ENCODE measurements at places on chromosomes 1 and 21.

DNA sequence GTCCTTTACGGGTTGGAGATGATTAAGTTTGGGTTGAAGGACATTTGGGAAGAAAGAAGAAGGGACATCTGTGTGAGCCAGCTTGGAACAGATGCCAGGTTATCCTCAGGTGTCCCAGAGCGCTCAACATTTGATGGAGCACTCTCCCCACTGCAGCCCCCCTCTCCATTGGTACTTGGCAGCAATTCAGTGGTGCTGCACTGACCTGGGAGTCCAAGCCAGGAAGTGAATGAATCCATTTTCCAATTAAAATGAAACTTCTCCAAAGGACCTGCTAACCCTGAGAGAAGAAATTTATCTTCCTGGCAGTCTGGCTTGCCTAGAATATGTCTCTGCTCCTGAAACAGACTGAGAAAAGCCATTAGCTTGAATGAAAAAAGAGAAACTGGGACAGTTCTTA is 67.1 kb downstream of the FGGY start:
- no peak for DNase-seq

GRCh38 chr21:25999921-26000582 is 170.5 kb downstream of the APP start:
- no peak for DNase-seq

DNA sequence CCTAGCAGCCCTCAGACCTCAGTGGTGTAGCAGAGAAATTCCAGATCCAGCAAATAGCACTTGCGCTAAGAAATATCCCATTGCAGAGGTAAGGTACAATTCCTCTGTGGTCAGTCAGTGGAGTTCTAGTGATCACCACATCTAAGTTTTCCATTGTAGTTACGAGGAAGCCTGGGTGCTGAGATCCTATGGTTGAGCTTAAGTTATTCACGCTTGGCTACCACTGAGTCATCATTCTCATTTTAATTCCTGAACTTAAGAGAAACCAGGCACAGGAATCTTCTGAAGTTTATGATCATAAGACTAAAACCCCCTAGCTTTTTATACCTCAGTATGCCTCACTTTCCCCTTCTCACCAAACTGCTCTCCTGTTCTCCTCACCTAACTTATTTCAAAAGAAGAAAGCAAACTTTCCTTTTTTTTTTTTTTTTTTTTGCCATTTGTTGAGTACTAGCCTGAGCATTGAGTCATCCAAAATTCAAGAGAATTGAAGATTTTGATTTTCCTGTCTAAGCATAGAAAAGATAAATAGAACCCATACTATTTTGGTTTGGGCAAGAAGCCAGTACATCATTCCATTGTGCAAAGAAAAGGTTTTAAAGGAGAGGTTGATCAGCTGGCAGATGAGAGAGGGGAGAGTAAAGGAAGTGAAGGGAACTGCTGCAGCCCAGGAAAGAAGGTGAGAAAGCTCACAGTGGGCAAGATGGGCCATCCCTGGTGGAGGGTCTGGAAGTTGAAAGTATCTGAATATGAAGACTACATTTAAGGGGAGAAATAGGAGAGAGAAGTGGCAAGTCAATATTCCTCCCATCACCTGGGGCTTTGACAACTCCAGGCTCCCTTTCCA is 39.9 kb downstream of the SERBP1 start:
- DNase-seq, result no peak

DNA sequence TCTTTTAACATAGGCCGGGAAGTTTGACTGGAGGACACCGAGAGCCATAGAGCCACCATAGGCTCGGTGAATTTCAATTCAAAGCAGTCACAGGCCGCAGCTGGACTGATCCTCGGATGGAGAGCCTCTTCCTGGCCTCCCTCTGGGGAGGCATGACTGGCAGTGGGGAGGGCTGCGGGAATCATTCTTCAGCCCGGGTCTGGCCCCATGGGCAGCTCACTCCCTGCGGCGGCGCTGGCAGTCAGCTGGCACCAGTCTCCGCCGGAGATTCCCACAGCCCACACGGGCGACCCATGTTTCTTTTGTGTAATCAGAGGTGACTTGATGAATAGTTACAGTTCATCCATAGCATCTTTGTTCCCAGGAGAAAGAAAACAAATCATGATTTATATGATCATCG is 10.6 kb downstream of the ESPN start:
- no peak for DNase-seq

DNA sequence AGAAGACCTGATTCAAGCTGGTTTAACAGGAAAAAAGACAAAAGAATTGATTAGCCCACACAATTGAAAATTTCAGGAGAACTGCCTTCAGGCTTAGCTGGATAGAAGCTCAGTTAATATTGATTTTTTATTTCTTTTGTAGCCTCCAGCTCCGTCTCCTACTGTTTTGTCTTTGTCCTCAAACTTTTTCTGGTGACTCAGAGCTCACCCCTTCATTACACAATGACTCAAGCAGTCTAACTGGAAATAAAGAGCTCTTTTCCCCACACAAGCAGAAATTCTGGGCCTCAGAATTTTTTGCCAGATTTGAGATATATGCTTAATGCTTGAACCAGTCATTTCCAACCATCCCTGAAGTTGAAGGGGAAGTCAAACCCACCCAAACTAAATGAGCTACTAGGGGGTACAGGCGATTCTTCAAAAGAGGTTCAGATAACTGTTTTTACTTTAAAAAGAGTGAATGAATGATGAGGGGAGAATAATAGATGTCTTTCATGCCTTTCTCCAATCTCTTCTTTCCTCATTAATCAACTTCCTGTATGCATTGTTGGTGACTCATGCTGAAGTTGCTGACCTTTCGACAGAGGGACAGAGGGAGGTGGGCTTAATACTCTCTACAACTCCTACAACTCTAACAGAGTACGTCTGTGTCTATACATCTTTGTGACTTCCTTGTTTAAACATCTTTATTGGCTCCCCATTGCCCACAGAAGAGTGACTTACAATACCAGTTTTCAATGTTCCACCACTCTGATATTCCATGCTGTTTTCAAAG is 6.2 kb upstream of the ACP6 start:
- no peak for DNase-seq

GRCh38 chr1:152486400-152487006 is 24.1 kb upstream of the LCE5A start:
- DNase-seq, result no peak

GRCh38 chr1:240823357-240823756 is 211.4 kb upstream of the GREM2 start:
- no peak for DNase-seq

- no peak for DNase-seq
Observed at GRCh38 chr1:156911577-156912298, 8.7 kb upstream of the LRRC71 start.

- peak; percentile 71 for DNase-seq
Observed at GRCh38 chr1:1250786-1251284, 4.3 kb upstream of the C1QTNF12 start.

GRCh38 chr1:14413819-14414490 is 184.5 kb upstream of the KAZN start:
- no peak for DNase-seq

DNA sequence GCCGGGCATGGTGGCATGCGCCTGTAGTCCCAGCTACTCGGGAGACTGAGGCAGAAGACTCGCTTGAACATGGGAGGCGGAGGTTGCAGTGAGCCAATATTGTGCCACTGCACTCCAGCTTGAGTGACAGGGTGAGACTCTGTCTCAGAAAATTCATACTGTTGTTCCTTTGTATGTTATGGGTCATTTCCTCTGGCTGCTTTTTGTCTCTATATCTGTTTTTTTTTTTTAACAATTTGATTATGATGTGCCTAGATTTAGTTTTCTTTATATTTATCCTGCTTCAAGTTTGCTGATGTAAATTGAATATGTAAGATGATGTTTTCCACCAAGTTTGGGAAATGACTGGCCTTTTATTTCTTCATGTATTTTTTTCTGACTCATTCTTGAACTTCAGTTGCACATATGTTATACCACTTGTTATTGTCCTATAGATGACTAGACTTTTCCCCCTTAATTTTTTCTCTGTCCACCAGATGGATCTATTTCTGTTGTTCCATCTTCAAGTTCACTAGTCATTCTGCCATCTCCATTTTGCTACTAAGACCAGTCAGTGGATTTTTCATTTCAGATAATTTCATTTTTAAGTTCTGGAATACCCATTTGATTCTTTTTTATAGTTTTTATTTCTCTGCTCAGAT is 173.5 kb downstream of the GALNT2 start:
- DNase-seq, result no peak

DNA sequence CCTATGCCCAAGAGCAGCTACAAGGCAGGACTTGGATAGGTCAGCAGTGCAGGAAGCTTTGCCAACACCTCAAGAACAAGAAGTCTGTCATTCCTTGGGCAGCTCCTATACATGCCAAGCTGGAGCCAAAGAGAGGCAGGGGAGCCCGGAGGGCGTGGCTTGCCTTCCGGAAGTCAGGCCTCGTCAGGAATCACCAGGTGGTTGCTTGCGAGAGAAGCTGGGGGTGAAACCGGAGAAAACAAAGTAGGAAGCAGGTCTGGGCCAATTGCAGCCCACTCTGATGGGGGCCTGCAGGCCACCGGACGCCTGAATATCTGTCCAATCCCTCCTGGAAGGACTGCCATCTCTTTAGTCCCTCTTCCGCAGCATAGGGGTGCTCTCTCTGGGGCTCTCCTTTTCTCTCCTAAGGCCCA is 794 bp upstream of the FAM76A start:
- DNase-seq, result no peak

- DNase-seq, result no peak
Observed at GRCh38 chr1:55230659-55231058, 15.5 kb upstream of the USP24 start.

DNA sequence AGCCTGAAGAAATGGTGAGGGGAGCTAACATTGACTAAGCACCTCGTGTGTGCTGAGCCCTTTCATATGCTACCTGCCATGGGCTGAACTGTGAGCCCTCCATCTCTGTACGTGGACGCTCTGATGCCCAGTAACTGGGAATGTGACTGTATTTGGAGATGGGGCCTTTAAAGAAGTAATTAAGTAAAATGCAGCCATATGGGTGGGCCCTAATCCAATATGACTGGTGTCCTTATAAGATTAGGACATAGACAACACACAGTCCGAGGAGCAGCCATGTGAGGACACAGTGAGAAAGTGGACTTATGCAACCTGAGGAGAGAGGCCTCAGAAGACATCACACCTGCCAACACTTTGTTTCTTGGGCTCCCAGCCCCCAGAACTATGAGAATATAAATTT is 92.7 kb upstream of the ATP1B1 start:
- no peak for DNase-seq

DNA sequence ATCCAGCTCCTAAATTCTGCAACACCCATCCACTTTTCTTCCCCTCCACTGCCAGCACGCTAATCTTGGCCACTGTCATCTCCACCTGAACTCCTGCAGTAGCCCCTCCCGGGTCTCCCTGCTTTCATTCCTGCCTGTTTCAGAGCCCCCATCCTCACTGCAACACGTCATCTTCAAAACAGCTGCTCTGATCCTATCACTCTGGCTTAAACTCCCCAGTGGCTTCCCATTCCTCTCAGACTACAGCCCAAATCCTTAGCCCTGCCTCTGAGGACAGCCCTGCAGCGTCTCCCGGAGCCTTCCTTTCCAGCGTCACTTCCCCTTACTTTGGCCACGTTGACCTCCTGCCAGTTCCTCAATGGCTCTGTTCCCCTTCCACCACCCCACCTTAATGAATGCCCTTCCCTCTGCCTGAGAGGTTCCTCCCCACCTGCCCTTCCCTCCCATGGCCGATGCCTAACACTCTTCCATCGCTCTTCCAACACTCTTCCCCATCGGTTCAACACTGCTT is 22.9 kb upstream of the IFNAR2 start:
- no peak for DNase-seq

DNA sequence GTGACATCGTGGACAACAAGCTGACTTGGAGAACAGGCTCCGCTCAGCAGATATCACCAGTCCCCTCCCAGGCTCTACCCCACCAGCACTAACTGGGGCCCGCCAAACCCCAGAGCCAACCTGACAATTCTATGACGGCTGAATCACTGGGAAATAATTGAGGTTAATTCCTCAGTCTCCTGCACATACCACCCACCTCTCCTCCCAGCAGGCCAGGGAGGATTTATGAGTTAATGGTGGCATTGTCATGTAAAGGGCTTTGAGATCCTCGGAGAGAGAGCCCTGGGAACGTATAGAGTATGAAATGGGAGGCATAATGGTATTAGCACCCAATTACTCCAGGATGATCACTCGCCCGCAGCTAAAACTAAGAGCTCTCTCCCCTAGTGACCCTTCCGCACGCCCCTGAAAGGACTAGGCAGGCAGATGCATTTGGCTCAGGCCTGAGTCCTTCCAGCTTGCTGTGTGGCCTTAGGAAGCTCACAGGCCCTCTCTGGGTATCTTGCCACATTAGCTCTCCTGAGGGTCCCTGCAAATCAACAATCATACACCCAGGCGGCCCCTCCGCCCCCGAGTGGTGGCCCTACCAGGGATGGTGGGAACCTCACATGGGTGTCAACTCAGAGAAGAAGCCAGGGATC is 27.3 kb upstream of the PAX7 start:
- no peak for DNase-seq

DNA sequence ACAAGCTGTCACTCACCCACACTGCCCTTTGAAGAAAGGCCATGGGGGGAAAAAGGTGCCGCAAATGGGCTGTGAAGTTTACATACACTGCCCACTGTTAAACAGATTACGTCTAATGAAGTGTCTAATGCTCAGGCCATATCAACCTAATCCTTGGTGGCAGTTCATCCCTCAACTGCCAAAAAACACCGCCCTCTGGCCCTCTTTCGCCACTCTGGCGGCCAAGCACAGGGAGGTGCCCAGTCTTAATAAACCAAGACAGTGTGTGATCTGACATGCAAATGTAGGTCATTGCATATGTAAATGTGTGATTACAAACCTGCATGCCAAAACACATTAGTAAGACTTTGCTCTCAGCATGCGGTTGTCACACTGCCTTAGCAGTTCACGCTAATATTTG is 89.5 kb downstream of the NEK7 start:
- no peak for DNase-seq

DNA sequence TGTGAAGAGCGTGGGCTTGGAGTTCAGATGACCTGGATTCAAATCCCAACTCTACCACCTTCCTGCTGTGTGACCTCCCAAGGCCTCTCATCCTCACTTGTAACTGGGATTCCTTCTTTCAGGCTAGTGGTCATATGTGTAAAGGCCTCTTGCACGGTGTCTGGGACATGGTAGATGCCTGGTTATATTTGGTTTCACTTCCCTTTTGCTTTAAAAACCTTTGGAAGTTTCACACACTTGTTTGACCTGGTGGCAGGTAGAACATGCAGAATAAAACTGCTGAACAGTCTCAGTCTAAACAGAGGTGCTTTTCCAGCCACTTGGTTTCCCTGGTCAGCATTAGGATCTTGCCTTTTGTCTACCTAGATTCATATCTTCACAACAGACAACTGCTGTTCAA is 37.0 kb upstream of the RCAN3 start:
- DNase-seq, result no peak

DNA sequence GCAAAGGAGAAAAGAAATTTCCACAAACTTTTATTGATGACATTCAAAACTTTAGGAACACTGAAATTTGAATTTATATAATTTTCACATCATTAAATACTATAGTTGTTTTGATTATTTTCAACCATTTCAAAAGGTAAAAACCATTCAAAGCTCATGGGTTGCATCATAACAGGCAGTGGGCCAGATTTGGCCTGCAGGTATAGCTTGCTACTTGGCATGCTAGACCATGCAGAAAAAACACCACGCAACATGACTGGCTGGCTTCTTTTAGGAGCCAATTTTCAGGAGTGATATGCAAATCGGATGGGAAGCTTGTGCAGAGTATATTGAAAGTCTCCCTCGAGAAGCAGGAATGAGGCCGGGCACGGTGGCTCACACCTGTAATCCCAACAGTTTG is 144.8 kb downstream of the GLUL start:
- DNase-seq, result no peak
